Activated gamma-delta T cell treated with Interleukin-2 at 50 U/mL for 16 hours (primary cell): ENCODE measurements at places on chromosomes 1 and 21.

DNA sequence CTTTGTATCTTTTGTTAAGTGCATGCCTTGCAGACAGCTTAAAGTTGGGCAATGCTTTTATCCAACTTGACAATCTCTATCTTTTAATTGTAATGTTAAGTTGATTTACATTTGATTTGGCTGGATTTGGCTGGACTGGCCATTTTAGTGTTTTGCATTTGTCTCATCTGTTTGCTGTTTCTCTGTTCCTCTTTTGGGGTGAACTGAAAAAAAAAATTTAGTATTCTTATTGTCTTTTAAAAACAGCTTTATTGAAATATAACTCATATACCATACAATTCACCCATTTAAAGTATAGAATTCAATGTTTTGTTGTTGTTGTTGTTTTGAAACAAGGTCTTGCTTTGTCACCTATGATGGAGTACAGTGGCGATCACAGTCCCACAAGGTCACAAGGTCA, 34.4 kb downstream of the DIPK1A start:
- no peak for DNase-seq

- no peak for DNase-seq
Observed at GRCh38 chr1:32208891-32209328, at the start of gene DCDC2B. Gene DCDC2B, plus strand, starts transcription at chr1:32209089. Its CDS starts 5 bp downstream, at chr1:32209094.

GRCh38 chr21:22650226-22650625, 1652.0 kb downstream of the NCAM2 start:
- DNase-seq = no peak

GRCh38 chr1:208665936-208666335, 421.8 kb upstream of the PLXNA2 start:
- no peak for DNase-seq

DNA sequence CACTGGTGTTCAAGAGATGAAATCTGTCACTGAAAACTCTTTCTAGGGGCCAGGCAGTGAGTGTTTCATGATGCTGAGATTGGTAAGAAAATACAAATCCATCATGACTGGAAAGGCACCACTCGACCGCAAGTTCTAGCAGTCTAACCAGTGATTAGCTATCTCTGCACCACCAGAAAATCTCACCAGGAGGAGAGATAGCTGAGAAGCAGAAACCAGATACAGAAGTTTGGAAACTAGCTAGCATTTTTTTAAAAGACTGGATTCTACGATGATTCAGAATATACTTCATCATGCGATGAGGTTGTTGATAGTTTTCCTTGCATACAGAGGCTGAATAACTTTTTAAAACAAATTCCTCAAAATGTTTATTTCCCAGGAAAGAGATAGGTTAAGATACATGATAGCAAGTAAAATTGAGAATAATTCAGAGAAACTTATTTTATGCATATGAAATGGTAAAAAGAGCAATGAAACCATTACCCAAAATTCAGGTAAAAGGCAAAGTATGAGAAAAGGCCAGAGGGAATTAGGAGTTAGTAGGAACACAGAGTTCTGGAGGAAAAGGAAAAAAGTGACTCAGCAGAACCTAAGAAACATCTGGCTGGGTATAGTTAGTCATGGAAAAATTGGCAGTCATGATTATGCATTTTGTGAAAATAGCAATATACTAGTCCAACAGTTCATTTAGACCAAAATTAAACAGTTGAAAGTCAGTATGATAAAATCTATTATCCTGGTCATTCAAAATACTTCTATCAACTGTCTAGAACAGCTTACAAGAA, 3.3 kb upstream of the F3 start:
- DNase-seq = no peak

GRCh38 chr1:111961773-111962565, 27.5 kb downstream of the KCND3 start:
- no peak for DNase-seq

GRCh38 chr1:21794656-21795055, 11.7 kb upstream of the USP48 start:
- DNase-seq = no peak

DNA sequence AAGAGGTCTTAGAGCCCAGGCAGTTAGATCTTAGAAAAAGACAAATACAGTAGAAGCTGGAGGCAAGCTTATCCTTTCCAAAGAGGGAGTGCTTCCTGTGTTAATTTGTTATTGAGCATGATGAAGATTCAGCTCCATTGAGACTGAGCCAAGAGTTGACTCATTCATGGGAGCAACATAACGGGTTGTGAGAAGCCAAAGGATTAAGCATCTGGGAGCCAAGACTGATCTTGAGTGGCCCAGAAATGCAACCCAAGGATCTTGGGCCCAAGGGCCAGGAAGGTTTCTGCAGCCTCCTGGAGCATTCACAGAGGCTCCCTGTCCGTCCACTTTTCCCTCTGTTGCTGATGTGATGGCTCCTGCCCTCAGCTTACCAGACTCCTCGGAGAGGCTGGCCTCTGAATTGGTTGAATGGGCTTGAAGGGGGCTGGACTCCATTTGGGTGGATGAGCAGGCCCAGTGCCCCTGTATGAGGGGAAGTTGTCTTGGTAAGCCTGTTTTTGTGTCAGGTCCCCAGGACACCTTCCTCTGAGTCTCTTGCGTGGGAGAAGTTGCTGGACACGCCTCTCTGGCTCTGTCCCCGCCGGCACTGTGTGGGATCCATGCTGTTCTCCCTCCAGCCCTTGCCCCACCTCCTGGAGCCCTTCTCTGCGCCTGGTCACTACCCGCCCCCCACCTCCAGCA, 42.4 kb downstream of the PDE9A start:
- DNase-seq = no peak

DNA sequence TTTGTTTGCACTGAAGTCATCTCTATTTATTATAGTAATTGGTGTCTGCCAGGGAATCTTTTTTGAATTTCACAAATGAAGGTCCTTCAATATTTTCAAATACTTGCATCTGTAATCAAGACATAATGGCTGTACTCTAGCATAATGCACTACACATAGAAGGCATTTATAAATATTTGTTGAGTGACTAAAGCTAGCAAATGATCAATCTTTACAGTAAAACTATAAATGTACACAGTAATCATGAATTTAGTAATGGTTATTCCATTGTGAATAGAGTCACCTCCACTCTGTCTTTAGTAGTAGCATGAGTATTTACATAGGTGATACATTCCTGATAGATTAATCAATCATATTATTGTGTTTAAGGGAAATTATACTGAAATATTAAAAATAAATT, 119.6 kb downstream of the USH2A start:
- no peak for DNase-seq

DNA sequence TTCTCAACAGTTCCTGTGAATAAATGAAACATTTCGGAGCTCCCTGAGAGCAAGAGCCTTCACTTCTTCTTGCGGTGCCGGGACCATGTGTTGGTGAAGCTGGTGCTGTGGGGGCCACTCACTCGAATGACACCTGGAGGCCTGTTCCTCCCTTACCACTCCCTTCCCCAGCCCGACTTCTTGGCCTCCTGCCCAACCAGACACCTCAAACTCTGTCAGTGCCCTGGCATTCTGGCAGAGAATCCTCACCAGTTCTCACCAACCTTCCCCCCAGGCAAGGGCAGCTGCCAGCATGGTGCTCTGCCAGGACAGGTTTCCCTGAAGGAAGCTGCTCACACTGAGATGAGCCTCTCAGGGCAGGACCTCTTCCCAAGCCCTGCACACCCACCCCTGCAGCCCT, 68.3 kb downstream of the MPZL1 start:
- no peak for DNase-seq

DNA sequence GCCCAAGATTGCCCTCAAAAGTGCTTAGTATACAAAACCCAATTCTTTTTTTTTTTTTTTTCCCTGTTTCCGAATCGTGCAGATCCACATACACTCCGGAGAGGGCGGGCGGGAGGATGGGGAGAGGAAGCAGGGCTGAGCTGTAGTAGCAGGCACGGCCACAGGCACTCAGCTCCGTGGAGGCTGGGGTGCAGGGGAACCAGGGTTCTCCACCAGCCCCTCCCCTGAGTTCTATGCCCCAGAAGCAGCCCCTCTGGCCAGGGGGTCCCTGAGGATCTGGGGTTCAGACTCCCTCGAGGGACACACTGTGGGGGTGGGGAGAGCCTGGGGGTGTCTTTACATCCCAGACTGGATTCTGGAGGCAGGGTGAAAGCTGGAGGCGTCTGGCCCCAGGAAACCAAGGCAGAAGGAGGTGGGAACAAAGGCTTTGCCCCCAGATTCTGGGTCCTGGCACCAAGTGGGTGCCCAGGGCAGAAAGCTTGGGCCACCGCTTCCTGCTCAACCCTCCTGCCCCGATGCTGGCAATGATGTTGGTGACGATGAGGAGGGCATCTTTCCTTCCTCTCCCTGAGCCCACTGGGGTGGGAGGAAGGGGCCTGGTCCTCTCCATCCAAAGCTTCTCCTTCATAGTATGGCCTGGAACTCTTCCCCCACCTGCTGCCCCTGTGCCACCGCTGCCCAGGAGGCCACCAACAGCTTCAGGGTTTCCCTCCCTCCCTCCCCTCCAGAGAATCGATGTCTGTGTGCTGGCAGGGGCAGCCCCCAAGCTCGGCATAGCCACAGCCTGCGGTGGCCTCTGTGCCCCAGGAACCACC, 106.4 kb upstream of the TARDBP start:
- no peak for DNase-seq

- no peak for DNase-seq
Observed at GRCh38 chr1:23791516-23792047, 637 bp downstream of the LYPLA2 start.

- DNase-seq = peak; percentile 34
Observed at GRCh38 chr21:31184459-31184858, 146.2 kb upstream of the KRTAP19-8 start.

GRCh38 chr1:69315823-69316222, 251.9 kb upstream of the LRRC7 start:
- DNase-seq = no peak

DNA sequence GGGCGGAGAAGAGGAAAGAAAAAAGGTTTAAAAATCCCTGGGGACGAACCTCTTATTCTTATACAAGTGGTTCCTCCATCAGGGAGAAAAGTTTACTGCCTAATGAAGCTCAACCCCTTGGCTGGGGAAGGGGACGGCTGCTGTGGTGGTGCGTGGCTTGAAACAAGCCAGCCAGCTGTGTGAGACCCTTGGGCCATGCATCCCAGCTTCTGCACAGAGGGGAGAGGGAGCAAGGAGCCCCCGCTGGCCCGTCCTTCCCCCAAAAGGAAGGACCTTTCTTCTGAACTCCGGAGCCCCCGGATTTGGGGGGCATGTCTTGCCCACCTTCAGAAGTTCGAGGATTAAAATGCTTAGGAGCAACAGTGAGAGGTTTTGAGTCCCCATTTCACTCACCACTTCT, 67.3 kb downstream of the STUM start:
- no peak for DNase-seq

- DNase-seq = no peak
Observed at GRCh38 chr1:58434607-58435006, 111.9 kb downstream of the OMA1 start.

DNA sequence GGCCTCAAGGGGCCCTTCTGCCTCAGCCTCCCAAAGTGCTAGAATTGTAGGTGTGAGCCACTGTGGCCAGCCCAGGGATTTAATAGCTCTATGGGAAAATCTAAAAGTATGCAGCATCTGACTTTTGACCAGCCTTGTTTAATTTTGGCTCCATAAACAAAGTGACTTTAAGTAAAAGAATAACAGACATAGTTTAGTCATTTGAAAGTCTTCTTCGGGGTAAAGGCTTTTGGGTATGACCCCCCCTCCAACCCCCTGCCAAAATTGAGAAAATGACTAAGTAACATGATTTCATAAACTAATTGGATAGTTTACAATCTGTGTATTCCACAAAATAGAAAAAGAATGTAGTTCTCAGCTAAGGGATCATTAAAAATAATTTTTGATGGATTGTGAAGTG, 17.0 kb downstream of the GPBP1L1 start:
- DNase-seq = no peak

GRCh38 chr21:23402929-23403520, 2204.3 kb downstream of the MRPL39 start:
- DNase-seq = no peak

DNA sequence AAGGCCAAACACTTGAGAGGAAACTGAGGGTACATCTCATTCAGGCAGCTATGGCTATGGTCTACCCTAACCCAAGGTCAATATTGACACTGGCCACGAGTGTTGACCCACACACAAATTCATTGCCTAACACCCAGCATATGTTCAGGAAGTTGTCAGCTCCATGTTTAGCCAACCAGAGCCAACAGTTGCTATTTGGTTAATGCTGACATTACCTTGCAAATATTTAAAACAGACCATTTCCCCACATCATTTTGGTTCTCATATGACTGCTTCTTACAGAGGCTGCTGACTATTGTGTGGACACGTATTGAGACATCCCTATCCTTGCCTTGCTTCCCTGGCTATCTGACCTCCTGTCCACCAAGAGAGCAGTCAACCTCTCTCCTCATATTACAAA, 97.3 kb downstream of the LMX1A start:
- no peak for DNase-seq

DNA sequence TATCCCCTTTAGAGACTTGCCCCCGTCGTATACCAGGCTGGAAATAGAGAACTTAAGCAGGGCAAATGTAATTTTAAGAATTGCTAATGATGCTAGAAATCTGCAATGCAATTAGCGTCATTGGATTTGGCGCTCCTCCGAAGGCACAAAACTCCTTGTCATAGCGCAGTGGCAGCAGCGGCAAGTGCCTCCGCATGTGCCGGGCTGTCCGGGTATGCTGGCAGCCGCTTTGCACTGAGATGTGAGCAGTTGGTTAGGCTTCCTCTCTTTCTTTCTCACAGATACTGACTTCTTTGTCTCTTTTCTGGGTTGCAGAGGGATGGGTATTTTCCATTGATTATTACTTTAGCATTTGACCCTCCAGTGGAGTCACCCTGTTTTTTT, 193.4 kb upstream of the LMO4 start:
- no peak for DNase-seq

GRCh38 chr1:86201311-86201710, 44.7 kb upstream of the COL24A1 start:
- no peak for DNase-seq

- no peak for DNase-seq
Observed at GRCh38 chr1:241666419-241666818, 14.3 kb downstream of the WDR64 start.

GRCh38 chr1:33178836-33179439, 2.9 kb downstream of the TRIM62 start:
- no peak for DNase-seq

DNA sequence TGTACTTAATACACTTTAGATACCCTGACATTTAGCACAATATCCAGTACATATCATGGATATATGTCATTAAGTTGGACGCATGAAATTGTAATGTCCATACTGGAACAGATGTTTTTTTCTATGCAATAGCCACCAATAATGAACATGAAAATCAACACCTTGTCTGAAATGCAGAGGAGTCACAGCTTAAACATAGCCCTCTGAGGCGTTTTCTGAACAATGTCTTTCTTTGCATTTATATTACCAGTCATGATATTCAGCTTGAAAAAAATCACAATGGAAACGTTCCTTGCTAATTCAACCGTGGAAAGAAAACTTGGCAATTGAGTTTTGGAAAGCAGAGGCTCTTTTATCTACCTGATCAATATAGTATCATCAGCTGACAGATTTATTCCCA, 86.7 kb upstream of the COL11A1 start:
- DNase-seq = no peak
